ENCODE measurements at places on chromosomes 2 and 18.
A peak's percentile ranks its signal among the peaks of the same experiment; 100 is the strongest.

DNA sequence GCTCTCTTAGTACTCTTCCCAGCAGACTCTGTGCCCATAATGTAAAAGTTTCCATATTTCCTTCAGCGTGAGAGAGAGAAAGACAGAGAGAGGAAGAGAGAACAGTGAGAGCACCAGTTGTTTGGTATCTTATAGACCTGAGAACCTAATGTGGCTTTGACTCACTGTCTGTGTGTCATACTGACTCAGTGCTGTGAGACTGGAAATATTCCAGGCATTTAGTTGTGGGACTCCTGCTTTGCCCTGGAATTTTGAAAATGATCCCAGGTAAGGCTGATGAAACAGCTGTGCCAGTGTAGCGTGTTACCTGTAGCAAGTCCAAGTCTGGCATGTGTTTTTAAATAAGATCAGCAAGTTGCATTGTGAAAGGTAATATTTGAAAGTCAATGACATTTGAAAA is 87.9 kb upstream of the KCNH7 start:
- no peak for DNase-seq

GRCh38 chr18:78918707-78919106 is 60.9 kb upstream of the SALL3 start:
- DNase-seq, result no peak

GRCh38 chr2:236317938-236318396 is 53.8 kb upstream of the ASB18 start:
- DNase-seq, result no peak

DNA sequence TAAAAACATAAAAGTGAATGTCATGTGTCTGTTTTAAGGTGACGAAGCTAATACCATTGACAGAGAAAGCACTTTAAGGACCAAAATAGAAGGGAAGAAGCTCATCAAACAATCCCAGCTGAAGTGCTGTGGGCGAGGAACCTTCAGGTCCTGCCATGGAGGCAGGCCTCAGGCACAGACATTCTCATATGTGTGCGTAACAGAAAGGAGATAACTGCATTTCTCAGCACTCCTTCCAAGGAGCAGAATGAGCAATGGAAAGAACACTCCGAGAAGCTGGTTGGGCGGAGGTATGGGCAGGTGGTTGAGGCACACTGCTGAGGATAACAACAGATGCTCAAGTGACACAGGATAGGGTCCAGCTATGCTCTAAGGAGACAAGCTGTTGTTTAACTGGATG is 42.4 kb downstream of the PKDCC start:
- no peak for DNase-seq

DNA sequence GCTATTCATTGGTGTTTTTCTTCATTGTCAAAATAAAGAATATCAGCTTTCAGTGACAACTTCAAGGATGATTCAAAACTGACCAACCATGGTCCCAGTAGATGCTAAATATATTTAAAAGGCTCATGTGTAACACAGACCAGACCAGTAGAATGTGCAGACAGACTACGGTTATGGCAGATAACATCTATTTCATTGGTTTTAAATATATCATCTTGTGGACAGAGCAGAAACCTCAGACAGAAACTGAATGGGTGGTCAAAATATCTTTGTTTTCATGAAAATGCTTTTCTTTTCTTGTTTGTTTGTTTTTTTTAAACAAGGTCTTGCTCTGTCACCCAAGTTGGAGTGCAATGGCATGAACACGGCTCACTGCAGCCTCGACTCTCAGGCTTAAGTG is 107.4 kb upstream of the CREB1 start:
- DNase-seq, result no peak

DNA sequence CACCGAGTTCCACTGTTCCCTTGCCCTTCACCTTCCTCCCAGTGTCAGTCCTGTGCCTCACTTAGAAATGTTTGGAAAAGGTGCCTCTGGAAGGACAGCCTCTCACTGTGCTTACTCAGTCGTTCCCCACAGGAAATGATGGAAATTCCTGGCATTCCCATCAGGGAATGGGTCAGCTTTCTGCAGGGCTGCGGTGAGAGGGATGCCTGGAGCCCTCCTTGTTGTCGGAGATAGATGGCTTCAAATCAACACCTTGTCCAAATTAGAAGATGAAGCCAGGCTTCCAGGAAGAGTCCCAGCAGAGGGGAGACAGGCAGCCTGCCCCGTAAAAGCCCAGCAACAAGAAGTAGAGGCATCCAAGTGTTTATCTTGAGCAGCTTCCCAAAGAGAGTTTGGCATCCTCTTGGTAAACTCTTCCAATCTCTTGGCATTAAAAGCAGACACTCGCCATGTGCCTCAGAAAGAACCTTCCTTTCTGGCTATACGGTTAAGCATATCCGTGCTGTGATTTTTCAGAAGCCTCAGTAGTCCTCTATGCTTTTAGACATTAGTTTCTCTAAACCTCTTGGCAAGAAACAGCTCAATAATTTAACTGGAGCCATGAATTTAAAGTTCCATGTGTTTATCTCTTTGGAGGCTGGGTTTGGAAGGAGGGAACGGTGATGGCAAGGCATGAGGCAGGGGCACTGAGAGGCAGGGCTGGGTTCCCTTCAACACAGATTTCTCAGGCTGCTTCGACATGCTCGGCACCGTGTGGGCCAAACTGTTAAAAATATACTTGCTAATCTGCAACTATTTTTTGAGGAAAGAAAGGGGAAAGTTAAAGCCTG is 25.1 kb downstream of the COLEC12 start:
- DNase-seq, result no peak

- DNase-seq, result no peak
Measured at GRCh38 chr2:53475321-53475720, 292.3 kb upstream of the CHAC2 start.

GRCh38 chr18:79507546-79508480 is 112.1 kb downstream of the NFATC1 start:
- DNase-seq, result no peak

DNA sequence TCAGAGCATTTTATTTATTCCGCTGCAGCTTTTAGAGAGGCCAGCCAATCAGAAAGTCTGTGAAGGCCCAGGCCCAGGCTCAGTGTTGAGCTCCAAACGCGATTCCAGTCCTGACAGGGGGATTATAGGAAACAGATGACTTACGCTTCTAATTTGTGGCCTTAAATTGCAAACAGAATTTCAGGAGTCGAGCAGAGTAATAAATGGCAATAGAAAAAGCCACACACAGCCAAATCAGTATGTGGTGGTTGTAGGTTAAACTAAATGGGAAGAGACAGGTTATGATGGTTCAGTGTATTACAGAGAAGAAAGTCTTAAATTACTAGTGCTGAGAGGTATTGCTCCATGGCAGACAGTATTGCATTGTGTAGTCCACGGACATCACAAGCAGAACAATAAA is 131.0 kb upstream of the ZEB2 start:
- no peak for DNase-seq

- DNase-seq, result peak; percentile 26
Measured at GRCh38 chr2:101768556-101769220, 71.2 kb downstream of the MAP4K4 start.

DNA sequence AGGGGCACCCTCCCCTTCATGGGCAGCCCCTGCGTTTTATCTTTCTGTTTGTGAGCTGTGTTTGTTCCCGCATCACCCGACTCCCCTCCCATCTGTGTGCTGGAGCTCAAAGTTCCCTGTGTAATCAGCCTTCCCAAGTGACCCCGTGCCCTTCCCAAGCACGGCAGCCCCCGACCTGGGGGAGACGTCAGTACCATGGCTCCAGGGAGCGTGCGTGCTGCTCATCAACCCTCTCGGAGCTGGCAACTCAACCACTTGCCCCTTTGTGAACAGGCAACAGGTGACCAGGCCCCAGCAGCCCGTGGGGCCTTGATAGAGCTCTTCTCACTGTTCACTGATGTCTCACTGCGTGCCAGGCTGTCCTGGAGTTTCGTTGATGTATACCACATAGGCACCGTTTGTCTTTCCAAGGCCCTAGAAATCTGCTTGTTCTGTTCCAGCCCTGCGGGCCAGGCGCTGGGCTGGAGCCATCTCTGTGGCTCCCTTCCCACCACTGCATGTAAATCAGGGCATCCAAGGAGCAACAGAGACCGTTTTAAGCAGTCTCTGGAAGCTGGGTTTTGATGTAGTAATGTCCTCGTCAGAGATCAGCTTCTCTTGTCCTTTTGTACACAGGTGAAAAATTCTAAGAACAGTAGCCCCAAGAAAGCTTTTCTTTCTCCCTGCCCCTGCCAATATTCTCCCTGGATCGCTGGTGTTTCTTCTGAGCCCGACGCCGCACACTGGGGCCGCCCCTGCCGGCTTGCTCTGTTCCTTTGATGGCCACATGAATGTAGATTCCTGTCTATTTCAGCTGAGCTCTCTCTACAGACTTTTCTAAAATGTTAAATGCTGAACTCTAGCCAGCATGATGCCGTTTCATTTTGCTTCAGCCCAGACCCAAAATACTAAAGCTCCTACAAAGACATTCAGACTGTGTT is 107.0 kb upstream of the PTPRM start:
- DNase-seq, result no peak

DNA sequence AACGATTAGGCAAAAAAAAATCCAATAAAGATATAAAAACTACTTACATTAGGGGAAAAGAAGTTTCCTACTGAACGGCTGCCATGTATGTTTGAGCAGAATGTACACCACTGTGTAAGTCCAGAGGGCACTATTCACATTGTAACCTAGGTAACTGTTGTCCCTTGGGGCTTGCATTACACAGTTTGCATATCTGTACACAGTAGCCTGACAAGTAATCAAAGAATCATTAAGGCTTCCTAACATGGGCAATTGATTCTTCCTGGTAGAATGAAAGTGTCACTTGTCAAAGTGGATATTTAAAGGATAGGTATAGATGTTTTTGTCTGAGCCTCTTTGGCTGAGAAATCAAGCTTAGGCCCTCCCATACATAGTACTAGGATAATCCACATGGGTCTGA is 39.1 kb downstream of the PLEK start:
- no peak for DNase-seq

- no peak for DNase-seq
Measured at GRCh38 chr18:25724121-25724520, 366.3 kb downstream of the SS18 start.

DNA sequence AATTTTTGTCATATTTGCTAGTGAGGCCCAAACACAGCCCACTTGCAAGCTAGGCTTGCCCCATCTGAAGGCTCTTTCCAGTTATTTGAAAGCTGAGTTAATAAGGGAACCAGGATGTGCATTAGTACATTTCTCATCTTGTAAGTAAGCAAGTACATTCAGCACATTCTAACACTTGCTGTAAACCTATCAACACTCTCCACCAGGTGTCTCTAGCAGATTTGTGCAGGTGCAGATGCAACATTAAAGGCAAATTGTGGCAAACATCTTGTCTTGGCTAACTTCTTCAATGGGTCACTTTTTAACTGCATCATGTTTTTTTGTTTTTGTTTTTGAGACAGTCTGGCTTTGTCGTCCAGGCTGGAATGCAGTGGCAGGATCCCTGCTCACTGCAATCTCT is 25.3 kb upstream of the MFSD6 start:
- no peak for DNase-seq

GRCh38 chr18:36829362-36830157 is 633 bp downstream of the KIAA1328 start:
- DNase-seq, result peak; percentile 4

- peak; percentile 14 for DNase-seq
Measured at GRCh38 chr18:54119524-54120019, 104.9 kb downstream of the MBD2 start.

GRCh38 chr2:74233648-74234047 is 35.2 kb downstream of the MTHFD2 start:
- DNase-seq, result no peak

DNA sequence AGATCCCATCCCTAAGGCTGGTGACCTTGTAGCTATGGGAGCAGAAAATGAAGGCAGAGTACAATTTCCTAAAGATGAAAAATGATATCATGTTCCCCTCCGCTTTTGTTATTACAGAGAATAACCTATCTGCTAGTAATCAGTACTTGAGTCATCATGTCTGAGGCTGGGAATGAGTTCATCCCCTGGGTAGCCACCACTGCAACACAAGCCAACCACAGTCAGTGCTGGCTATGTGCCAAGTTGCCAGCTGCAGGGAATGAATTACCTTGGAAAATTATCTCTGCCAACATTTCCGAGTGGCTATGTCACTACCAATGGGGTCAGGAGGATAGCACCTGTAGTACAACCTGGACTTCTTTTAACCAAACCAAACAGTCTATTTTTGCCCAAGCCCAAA is 1094.7 kb upstream of the DDX18 start:
- DNase-seq, result no peak

DNA sequence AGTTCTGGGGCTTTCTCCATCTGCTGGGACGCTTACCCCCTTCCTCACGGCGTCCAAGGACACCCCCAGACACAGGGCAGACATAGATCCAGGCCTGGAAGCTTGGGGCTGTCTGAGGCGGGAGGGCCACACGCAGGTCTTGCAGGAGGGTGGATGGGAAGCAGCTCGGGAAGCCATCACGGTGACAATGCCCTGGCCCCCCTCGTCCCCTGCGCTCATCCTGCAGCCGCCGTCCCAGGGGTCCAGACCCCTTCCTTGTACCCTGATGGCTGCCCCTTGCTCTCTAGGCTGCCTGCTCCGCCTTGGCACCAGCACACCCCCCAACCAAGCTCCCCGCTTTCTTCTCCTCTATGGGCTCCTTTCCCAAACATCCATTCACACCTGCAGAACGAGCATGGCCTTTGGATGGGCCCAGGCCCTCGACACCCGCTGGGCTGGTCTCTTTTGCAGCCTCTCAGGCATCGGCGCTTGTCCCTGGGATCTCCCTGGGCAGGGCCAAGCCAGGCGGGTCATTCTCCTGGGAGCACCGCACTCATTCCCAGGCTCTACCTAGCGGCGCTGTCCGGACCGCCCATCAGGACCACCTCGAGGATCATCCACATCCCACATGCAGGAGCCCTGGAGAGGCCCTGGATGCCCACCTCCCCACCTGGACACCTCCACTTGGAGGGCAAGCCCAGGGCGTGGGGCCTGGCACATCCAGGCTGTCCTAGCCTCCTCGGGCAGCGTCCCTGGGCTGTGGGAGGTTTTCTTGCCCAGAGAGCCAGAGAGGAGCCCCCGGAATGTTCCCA is 274.9 kb downstream of the NDUFA10 start:
- DNase-seq, result no peak

DNA sequence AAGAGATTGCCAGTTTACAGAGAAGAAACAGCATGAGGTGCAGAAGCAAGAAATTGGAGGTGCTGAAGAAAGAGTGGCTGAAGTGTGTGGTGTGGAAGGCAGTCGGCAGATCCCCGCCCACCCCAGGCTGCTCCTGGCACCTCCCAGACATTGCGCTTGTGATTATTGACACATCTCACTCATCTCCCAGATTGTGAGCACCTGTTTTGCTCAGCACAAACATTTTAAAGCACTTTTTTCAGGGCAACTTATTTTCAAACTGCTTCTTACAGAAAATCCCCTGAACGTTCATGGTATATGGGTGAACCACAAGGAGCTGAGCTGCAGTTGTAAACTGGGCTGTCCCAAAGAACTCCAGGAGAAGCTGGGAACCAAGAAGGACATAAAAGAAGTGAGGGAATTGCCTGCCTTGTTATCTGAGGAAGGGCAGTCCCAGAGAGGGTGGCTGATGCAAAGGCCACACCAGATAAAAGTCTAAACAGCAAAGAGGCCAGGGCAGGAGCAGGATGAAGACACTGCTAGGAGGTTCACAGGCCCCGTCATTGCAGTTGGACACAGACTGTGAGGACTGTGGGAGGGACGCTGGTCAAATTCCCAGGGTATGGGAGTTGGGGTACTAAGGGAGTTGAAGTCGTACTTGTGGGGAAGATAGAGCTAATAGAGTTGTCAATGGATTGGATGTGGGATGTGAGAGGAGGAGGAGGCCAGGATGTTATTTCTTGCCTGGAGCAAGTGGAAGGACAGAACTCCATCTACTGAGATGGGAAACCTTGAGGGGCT is 65.1 kb downstream of the INPP4A start:
- no peak for DNase-seq
